Metanephros (tissue), 2 donors: ENCODE measurements at places on chromosomes 4 and X. TPM values are rescaled to one million over a fixed set of nuclear protein-coding genes. Genes with fewer than 3 reads are reported as not detected.

Gene VCX3A
- not detected for total RNA-seq

Gene CT55
- 0.12 TPM for total RNA-seq

Gene AMTN
- total RNA-seq = not detected

Gene TIMM8A
- 7.1 TPM for total RNA-seq

Gene UGT2B10
- not detected for total RNA-seq

Gene OTUD4
- 62.1 TPM for total RNA-seq

Gene SLIT2
- 33.7 TPM for total RNA-seq
